ENCODE measurements at places on chromosomes 13 and 19. TPM values are rescaled to one million over a fixed set of nuclear protein-coding genes. Genes with fewer than 3 reads are reported as not detected.

Gene ZNF878
- 1.8 TPM for total RNA-seq

Gene ZNF77
- 4.0 TPM for total RNA-seq

Gene CCDC70
- not detected for total RNA-seq

- no peak for DNase-seq
Measured at GRCh38 chr13:28297341-28297740, 159.0 kb downstream of the PAN3 start.

- no peak for DNase-seq
Measured at GRCh38 chr13:98761986-98762616, 9.6 kb upstream of the SLC15A1 start.

DNA sequence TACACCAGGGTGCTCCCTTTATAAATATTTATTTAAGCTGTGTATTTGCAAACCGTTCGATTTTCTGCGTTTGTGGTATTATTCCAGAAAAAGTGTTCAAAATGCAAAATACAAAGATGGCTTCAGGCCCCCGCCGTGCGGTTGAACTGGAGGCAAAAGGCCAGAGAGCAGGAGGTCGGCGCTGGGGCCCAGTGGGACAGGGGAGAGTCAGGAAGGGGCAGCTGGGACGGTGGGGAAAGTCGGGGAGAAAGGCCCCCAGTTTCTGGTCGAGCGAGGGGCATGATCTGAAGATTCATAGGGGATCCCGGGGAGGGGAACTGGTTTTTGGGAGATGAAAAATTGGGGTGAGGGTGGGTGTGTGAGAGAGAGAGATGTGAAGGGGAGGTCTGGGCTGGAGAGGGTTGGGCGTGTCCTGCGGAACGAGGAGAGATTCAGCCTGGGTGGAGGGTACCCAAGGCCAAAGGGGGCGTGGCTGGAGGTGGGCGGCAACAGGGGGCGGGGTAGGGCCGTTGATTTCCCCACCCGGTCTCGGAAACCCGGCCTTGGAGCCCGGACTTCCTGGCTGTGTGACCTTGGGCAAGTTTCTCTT lies 678 bp downstream of the ISOC2 start:
- no peak for DNase-seq

GRCh38 chr19:19741184-19741583 lies 8.3 kb upstream of the ZNF14 start:
- no peak for DNase-seq
